ENCODE measurements at places on chromosomes 2 and 18.

- DNase-seq: no peak
- H3K27ac ChIP-seq: no peak overlapping the region
- no peaks in the 10 kb centered on the region for H3K27me3 ChIP-seq
- no peak overlapping the region for H3K4me3 ChIP-seq
Measured at GRCh38 chr2:192377173-192377572, 182.4 kb upstream of the TMEFF2 start.

- H3K27me3 ChIP-seq: peaks cover under 1% of the 10 kb centered on the region
- no peaks in the 10 kb centered on the region for H3K36me3 ChIP-seq
- H3K4me3 ChIP-seq: no peak overlapping the region
- no peak overlapping the region for H3K27ac ChIP-seq
- DNase-seq: no peak
- H3K4me1 ChIP-seq: no peaks in the 10 kb centered on the region
Measured at GRCh38 chr2:128547667-128548066, 229.0 kb upstream of the HS6ST1 start.

- DNase-seq: no peak
- H3K27me3 ChIP-seq: no peaks in the 10 kb centered on the region
- H3K4me1 ChIP-seq: peaks cover 6% of the 10 kb centered on the region
- H3K27ac ChIP-seq: no peak overlapping the region
- no peak overlapping the region for H3K4me3 ChIP-seq
Measured at GRCh38 chr2:6828299-6828584, 37.5 kb downstream of the CMPK2 start.

- no peak for DNase-seq
- H3K4me3 ChIP-seq: no peak overlapping the region
- no peaks in the 10 kb centered on the region for H3K4me1 ChIP-seq
- H3K27ac ChIP-seq: no peak overlapping the region
- H3K27me3 ChIP-seq: no peaks in the 10 kb centered on the region
Measured at GRCh38 chr2:135603543-135603942, 72.3 kb downstream of the R3HDM1 start.

DNA sequence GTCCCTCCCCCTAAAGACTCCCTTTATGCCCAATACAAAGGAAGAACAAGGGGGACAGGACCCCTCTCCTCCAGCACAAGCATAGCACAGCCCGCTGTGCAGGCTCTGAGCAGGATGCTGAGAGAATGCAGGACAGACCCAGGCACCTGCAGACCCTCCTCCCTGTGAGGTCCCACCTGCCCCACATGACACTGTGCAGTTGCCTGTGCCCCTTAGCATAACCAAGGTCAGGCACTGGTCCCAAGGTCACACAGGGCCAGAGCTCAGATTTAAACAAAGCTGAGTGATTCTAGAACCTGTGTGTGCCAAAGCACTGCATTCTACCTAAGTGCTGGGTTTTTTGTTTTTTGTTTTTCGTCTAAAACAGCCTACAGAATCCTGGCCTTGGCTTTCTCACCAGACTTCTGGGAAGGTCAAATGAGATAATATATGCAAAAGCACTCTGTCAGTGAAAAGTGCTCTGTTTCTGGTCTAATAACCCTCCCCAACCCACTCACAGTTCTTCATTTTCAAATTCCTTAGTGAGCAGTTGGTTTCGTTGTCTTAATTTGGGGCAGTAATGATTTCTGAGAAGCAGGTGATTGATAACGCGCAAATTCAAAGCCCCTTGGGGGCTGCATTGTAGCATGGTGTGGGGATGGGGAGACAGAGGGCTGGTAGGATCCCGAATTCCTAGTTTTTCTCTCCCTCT, 125.7 kb downstream of the KCTD1 start:
- H3K4me1 ChIP-seq: no peaks in the 10 kb centered on the region
- no peak overlapping the region for H3K4me3 ChIP-seq
- no peaks in the 10 kb centered on the region for H3K36me3 ChIP-seq
- DNase-seq: no peak
- H3K27ac ChIP-seq: no peak overlapping the region
- peaks cover 23% of the 10 kb centered on the region for H3K27me3 ChIP-seq

GRCh38 chr2:69931832-69932595, 17.1 kb downstream of the MXD1 start:
- H3K4me1 ChIP-seq: peaks cover 37% of the 10 kb centered on the region
- no peaks in the 10 kb centered on the region for H3K27me3 ChIP-seq
- peak overlapping the region; percentile 67 for H3K27ac ChIP-seq
- H3K36me3 ChIP-seq: peaks cover 12% of the 10 kb centered on the region
- DNase-seq: no peak
- H3K4me3 ChIP-seq: peak overlapping the region; percentile 55

DNA sequence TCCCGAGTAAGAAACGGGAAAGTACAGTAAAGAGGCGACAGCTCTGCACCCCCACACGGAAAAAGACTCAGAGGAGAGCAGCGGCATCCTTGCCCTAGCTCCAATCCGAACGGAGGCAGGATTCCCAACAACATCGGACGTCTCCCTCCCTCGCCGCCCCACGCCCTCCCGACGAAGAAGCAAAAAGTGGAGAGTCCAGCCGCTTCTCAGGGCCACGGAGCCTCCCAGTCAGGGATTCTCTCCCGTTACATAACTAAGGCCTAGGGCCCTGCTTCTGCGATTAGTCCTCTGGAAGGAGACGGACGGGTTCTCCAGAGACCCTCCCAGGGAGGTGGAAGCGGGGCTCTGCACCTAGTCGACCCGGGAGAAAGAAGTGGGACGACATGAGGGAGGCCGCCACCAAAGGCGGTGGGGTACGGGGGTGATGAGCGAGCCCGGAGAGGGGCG, 587 bp downstream of the SUMO1 start:
- peaks cover 2% of the 10 kb centered on the region for H3K36me3 ChIP-seq
- no peaks in the 10 kb centered on the region for H3K27me3 ChIP-seq
- H3K4me1 ChIP-seq: peaks cover 28% of the 10 kb centered on the region
- peak overlapping the region; percentile 98 for H3K4me3 ChIP-seq
- DNase-seq: peak; percentile 10

DNA sequence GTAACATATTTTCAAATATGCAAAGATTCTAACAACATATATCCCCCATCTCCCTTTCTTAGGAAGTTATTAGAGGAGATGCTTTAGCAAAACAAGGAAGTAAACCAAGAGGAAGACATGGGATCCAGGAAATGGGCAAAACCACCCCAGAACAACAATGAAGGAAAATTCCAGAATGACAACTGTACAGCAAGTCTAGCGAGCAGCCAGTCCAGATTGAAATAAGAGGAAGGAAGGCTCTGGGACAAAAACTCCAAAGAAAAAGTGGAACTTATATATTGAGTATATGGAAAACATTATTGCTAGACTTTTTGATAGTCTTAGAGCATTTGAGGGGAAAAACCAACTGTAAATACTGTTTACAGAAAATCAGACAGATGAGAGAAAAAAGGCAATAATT, 2.9 kb upstream of the ARPC2 start:
- peaks cover 16% of the 10 kb centered on the region for H3K4me1 ChIP-seq
- no peaks in the 10 kb centered on the region for H3K27me3 ChIP-seq
- H3K4me3 ChIP-seq: peak overlapping the region; percentile 55
- DNase-seq: no peak

DNA sequence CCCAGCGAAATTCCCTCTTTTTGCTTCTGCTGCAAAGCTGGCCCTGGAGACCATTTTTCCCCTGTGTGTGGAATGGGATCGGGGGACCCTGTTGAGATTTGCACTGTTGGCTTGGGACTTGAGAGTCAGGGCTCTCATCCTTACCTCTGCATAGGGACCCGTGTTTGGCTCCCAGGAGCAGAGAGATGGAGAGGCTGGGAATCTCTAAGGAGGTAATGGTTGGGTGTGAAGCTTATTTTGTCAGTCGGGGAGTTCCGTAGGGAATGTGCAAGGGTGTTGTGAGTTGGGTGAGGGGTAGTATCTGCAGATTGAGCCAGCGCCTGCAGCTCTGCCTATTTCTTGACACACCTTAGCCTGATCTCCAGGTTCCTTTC, 4.5 kb downstream of the GATA6 start:
- H3K27me3 ChIP-seq: peaks cover 46% of the 10 kb centered on the region
- no peak overlapping the region for H3K27ac ChIP-seq
- peaks cover 7% of the 10 kb centered on the region for H3K36me3 ChIP-seq
- no peak overlapping the region for H3K4me3 ChIP-seq
- no peak for DNase-seq

- peaks cover 2% of the 10 kb centered on the region for H3K4me1 ChIP-seq
- H3K27me3 ChIP-seq: peaks cover 66% of the 10 kb centered on the region
- no peak overlapping the region for H3K27ac ChIP-seq
- DNase-seq: no peak
- no peak overlapping the region for H3K4me3 ChIP-seq
Measured at GRCh38 chr2:126946318-126947102, 47.8 kb downstream of the TEX51 start.

GRCh38 chr2:12883906-12884305, 167.2 kb downstream of the TRIB2 start:
- no peak overlapping the region for H3K4me3 ChIP-seq
- H3K27ac ChIP-seq: no peak overlapping the region
- H3K4me1 ChIP-seq: peaks cover 7% of the 10 kb centered on the region
- DNase-seq: no peak
- H3K27me3 ChIP-seq: no peaks in the 10 kb centered on the region

GRCh38 chr2:70767079-70767698, 811 bp downstream of the ADD2 start:
- peaks cover 4% of the 10 kb centered on the region for H3K36me3 ChIP-seq
- DNase-seq: no peak
- H3K27me3 ChIP-seq: peaks cover 71% of the 10 kb centered on the region
- H3K4me3 ChIP-seq: peak overlapping the region; percentile 90
- no peak overlapping the region for H3K27ac ChIP-seq
- peaks cover 13% of the 10 kb centered on the region for H3K4me1 ChIP-seq

DNA sequence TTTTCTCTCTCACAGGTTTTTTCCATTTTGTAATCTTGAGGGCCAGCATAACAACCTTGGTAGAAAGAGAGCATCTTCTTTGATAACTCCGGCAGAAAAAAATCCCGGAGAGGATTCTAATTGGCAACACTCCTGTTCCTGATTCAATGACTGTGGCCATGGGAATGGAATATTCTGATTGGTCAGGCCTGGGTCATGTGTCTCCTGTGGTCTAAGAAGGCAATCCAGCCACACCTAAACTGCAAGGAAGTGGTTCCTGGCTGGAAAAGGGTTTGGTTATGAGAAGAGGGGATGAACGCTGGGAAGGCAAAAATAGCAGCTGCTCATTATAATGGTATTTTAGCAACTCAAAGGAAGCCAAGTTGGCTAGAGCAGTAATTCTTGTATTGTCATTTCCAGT, 24.8 kb upstream of the ZNF638 start:
- peaks cover 3% of the 10 kb centered on the region for H3K4me1 ChIP-seq
- peaks cover 26% of the 10 kb centered on the region for H3K27me3 ChIP-seq
- no peak for DNase-seq
- H3K4me3 ChIP-seq: no peak overlapping the region

- no peaks in the 10 kb centered on the region for H3K4me1 ChIP-seq
- DNase-seq: no peak
- H3K27me3 ChIP-seq: no peaks in the 10 kb centered on the region
- no peaks in the 10 kb centered on the region for H3K36me3 ChIP-seq
Measured at GRCh38 chr2:24106786-24107185, 16.3 kb downstream of the PFN4 start.

DNA sequence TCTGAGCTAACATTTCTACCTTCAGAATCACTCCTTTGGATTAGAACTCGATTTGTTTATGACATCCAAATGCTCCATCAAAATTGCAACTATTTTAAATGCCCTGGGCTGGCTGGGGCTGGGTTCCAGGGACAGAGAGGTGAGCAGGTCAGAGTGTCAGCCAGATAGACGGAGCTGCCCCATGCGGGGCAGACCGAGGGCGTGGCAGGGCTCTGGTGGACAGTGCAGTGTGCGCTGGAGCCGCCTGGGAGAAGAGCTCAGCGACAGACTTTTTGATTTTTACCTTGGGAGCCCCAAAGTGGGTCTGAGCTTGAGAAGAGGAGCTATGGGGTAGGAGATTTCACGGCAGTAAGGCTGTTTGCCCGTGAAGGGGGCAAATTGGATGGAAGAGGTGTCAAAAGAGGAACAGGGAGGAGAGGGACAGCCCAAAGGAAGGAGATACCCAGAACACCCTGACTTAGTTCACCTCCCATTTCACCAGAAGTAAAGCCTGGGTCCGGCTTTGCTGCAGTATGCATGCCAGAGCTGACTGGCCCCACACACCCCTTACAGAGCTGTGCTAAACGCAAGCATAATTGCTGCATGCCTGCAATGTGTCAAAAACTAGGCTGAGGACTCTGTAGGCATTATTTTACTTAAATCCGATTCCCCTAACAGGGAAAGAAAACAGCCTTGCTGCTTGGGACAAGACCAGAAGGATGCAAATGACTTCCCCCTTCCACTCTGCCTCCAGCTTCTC, 33.7 kb downstream of the EN1 start:
- peaks cover 4% of the 10 kb centered on the region for H3K36me3 ChIP-seq
- H3K27me3 ChIP-seq: peaks cover 86% of the 10 kb centered on the region
- peak overlapping the region; percentile 36 for H3K4me3 ChIP-seq
- no peak overlapping the region for H3K27ac ChIP-seq
- H3K4me1 ChIP-seq: no peaks in the 10 kb centered on the region
- no peak for DNase-seq

DNA sequence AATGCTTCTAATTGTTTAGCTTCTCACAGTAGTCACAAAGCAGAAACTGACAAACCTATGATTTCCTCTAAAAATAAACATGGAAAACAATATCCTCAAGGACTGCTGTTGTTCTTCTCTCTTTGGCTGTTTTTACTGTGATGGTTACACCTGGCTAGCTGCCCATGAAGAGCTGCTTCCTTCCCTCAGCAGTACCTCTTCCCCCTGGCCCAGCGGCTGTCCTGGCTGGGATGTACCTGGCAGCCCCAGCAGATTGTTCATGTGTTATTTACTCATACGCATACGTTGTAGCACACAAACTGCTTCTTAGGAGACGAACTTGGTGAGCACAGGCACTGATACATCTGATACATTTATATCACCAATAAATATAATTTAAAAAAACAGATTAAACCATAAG, 27.4 kb downstream of the NEMP2 start:
- peaks cover 6% of the 10 kb centered on the region for H3K36me3 ChIP-seq
- no peaks in the 10 kb centered on the region for H3K27me3 ChIP-seq
- peak overlapping the region; percentile 60 for H3K27ac ChIP-seq
- H3K4me1 ChIP-seq: peaks cover 5% of the 10 kb centered on the region
- DNase-seq: no peak

GRCh38 chr18:51257150-51257549, 59.7 kb upstream of the MEX3C start:
- H3K27ac ChIP-seq: no peak overlapping the region
- peaks cover 2% of the 10 kb centered on the region for H3K36me3 ChIP-seq
- no peak overlapping the region for H3K4me3 ChIP-seq
- H3K27me3 ChIP-seq: peaks cover 13% of the 10 kb centered on the region
- H3K4me1 ChIP-seq: no peaks in the 10 kb centered on the region
- DNase-seq: no peak
